ENCODE measurements at places on chromosomes 11 and 22.

GRCh38 chr11:22976146-22976545 is 115.9 kb upstream of the CCDC179 start:
- DNase-seq, result no peak

DNA sequence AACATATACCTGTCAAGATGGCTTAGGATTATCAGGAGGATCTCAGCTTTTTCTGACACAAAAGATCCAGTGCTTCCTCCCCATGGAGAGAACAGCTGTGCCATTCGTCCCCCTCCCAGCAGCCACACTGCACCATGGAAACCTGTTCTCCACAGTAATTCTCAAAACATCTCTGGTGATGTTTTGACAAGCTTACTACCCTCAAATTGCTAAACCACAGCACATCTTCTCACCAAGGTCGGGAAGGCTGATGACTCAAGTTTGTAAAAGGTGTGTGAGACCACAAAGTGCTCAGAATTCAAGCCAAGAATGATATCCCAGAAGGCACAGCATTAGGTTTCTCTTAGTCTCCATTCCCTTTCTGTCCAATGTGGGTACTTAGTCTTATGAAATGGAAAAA is 3.9 kb upstream of the RAB38 start:
- peak; percentile 53 for DNase-seq

DNA sequence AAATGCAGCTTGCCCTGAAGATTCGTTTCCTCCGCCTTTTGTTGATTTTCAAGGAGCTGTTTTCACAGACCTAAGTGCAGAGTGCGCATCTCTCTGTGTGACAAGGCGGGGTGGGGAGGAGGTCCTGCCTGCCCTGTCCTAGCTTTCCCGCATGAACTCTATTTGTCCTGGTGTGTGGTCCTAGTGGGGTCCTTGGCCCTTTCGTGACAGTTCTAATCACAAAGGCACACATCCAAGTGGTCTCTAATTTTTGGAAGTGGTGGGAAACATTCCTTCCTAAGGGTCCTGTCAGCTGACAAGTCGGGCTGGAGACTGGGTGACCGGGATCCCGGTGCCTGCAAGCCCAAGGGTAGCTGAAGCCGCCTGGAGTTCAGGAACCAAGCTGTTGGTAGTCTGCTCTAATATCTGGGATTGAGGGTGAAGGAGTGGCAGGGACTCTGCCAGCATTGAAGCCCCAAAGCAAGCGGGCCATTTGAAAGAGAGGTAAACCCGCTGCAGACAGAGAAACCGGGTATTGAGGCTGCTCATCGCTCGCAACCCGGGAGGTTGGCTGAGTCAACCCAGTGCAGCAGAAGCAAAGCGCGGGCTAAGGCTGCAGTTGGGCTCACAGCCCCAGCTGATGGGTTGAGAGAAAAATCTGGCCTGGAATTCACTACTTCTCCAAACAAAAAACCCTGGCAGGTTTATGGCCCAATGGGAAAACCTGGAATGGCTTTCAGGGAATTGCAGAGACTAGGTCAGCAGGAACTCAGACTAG is 28.1 kb upstream of the FBXO3 start:
- no peak for DNase-seq

- DNase-seq, result no peak
Measured at GRCh38 chr11:9823439-9823838, 159.6 kb downstream of the SWAP70 start.

- no peak for DNase-seq
Measured at GRCh38 chr11:115182282-115182955, 321.8 kb downstream of the CADM1 start.

GRCh38 chr22:45667486-45667885 is 4.1 kb upstream of the ATXN10 start:
- no peak for DNase-seq

DNA sequence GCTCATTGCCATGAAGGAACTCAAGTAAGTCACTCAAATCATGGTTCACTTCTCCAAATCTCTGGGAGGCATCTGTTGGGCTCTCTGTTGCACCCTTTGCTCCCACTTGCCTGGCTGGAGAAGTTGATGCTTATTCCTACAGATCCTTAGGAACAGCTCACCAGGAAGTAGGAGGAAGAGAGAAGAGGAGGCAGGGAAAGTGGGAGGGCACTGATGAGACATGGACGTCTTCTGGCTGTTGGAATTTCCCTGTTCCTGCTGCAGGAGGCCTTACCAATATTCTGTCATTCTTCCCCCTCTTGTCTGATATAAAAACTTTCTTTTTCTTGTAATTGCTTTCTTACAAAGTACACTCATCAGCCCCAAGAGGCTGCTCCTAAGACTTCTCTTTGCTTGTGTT is 13.6 kb downstream of the POLR2F start:
- no peak for DNase-seq

DNA sequence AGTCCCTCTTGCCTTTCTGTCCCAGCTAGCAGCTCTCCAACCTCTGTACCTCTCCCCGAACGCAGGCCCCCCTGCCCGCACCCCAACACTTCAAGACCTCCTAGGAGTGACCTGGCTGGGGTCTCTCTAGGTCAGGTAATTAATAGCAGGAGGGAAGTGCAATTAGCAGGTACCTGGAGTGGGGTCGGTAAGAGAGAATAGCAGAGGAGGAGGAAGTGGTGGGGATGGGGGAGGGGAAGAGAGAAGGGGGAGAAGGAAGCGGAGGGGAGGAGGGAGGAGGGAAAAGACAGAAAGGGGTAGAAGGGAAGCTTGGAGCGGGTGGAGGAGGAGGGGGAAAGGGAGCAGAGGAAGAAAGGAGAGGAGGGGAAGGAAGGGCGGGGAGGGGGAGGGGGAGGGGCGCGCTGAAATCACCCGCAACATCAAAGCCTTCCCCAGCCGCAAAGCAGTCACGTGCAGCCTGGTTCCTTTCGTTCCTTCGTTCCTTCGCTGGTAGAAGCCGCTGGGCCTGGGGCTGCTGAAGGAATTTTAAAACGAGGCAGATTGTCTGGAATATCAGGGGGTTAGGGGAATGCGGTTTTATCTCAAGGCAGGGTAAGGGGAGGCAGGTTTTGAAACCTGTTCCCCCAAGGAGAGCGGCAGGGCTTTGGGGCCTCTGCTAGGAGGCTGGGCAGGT is 29.3 kb upstream of the TCF20 start:
- DNase-seq, result no peak

GRCh38 chr22:31272522-31273446 is 19.5 kb downstream of the PIK3IP1 start:
- peak; percentile 51 for DNase-seq

DNA sequence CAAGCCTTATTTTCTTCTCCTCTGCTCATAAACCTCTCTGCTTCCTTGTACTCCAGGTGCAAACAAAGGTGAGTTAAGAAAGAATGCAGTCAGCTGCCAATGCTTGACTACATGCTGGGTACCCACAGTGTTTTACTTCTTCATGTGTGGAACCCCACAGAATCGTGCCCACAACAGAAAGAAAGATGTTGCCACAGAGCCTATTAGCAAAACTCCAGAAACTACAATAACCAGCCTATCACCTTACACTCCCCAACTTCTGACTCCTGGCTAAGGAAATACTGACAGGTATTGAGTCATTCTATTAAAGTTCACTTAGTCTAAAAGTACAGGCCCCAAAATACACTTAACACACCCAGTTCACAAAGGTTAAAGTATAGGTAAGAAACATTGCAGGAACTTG is 56.9 kb upstream of the CCDC89 start:
- DNase-seq, result no peak

- no peak for DNase-seq
Measured at GRCh38 chr11:111819829-111820237, 51.5 kb downstream of the ALG9 start.

GRCh38 chr11:26551186-26551801 is 20.8 kb downstream of the MUC15 start:
- no peak for DNase-seq

DNA sequence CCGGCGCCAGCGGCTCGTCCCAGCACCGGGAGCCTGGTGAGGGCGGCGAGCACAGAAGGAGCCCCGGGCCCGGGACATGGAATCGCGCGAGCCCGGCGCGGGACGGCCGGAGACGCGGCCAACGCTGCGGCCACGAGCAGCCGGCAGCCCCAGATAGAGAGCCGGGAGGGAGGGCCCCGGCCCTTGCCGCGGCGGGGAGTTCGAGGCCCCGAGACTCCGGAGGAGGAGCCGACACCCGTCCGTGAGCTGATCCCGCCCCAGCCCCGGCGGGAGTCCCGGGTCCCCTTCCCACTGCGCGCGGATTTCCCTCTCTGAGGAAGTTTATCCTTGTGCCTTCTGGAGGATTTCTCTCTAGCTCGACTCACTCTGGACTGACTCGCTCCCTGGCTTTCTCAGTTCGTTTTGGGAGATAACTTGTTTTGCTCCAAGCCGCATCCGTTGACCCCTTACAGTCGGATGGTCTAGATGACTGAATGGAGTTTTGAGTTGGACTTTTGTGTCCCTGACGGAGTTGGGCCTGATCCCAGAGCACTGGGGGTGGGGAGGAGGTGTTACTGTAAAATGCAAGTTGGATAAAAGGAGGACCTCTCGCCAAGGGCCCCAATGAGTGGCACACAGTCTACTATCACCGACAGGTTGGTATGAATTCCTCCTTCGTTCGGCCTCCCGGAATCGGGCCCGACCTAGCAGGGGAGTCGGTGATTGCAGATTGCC is 585 bp downstream of the ARHGEF12 start:
- peak; percentile 45 for DNase-seq

GRCh38 chr11:118229274-118229847 is 4.5 kb upstream of the JAML start:
- DNase-seq, result no peak

Measured in activated naive CD4-positive, alpha-beta T cell treated with anti-CD3 and anti-CD28 coated beads, Interleukin-2, amount 50 U/mL, for 72 hours (primary cell).